ENCODE measurements at places on chromosomes 5 and 9. TPM values are rescaled to one million over a fixed set of nuclear protein-coding genes. Genes with fewer than 3 reads are reported as not detected.
A peak's percentile ranks its signal among the peaks of the same experiment; 100 is the strongest.

DNA sequence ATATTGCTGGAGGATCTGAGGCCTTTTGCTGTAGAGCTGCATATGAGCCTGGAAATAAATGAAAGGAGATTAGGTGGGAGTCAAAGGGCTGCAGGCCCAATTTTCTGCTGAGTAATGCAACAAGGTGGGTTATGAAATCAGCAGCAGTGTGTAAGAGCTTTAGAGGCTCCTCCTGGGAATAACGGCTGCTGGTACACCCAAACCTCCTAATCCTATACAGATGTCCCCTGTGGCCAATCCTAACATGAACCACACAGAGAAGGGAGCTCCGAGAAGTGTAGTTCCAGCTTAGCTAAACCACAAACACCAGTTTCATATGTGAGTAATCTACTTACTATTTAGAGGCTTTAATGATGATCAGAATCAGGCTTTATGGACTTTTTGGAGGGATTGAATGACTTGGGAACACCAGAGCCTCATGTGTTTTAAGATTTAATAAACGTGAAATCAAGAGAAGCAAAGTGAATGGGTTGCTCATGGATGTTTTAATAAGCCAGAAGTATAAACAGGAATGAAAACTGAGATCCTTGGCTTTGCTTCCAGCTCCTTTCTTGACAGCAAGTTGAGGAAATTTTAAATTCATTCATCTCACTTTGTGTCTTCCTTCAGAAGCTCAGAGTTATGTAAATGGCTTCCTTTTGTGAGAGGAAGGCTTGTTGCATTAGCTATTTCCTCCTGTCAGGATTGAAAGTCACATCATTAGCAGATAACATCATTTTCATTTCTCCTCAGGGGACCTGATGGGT, 437.5 kb downstream of the TMEM232 start:
- H3K27ac ChIP-seq, result no peak overlapping the region
- H3K4me1 ChIP-seq, result no peaks in the 10 kb centered on the region
- no peaks in the 10 kb centered on the region for H3K27me3 ChIP-seq
- DNase-seq, result no peak

GRCh38 chr9:100084734-100085133, 14.1 kb downstream of the ERP44 start:
- no peak overlapping the region for H3K4me3 ChIP-seq
- peaks cover 43% of the 10 kb centered on the region for H3K4me1 ChIP-seq
- H3K27ac ChIP-seq, result no peak overlapping the region
- no peak for DNase-seq
- H3K36me3 ChIP-seq, result no peaks in the 10 kb centered on the region
- no peaks in the 10 kb centered on the region for H3K27me3 ChIP-seq

DNA sequence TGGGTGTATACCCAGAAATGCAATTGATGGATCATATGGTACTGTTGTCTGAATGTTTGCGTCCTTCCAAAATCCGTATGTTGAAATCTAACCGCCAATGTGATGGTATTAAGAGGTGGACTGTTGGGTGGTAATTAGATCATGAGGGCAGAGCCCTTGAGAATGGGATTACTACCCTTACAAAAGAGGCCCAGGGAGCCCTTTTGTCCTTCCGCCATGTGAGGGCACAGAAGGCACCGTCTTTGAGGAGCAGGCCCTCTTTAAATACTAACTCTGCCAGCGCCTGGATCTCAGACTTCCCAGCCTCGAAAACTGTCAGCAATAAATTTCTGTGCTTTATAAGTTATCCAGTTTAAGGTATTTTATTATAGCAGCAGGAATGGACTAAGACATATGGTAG, 156.0 kb upstream of the OTULINL start:
- H3K36me3 ChIP-seq, result no peaks in the 10 kb centered on the region
- no peak overlapping the region for H3K4me3 ChIP-seq
- no peaks in the 10 kb centered on the region for H3K4me1 ChIP-seq
- no peak for DNase-seq
- no peak overlapping the region for H3K27ac ChIP-seq

DNA sequence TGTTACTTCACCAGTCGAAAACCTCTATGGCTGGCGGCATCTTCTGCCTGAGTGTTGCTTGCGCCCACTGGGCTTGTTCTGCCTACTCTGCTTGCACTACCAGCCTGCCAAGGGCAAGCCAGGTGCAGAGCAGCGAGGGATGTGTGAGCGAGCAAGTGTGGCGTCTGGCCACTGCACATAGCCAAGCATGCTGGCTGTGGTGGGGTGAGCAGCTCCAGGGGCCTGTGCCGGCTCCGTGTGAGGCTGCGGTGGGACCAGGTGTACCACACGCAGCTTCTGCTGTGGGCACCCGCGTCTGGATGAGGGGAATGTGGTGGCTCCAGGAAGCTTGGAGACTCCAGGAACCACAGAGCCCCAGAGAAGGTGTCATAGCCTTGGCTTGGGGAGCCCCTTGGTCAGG, 51.4 kb downstream of the GTF3C4 start:
- no peaks in the 10 kb centered on the region for H3K27me3 ChIP-seq
- DNase-seq, result no peak
- no peak overlapping the region for H3K4me3 ChIP-seq
- H3K4me1 ChIP-seq, result no peaks in the 10 kb centered on the region
- H3K27ac ChIP-seq, result no peak overlapping the region
- H3K36me3 ChIP-seq, result no peaks in the 10 kb centered on the region

- H3K36me3 ChIP-seq, result no peaks in the 10 kb centered on the region
- H3K27ac ChIP-seq, result no peak overlapping the region
- DNase-seq, result peak; percentile 16
- no peaks in the 10 kb centered on the region for H3K27me3 ChIP-seq
These were observed 107.7 kb downstream of the TENT4A start for GRCh38 chr5:6820851-6821479.

DNA sequence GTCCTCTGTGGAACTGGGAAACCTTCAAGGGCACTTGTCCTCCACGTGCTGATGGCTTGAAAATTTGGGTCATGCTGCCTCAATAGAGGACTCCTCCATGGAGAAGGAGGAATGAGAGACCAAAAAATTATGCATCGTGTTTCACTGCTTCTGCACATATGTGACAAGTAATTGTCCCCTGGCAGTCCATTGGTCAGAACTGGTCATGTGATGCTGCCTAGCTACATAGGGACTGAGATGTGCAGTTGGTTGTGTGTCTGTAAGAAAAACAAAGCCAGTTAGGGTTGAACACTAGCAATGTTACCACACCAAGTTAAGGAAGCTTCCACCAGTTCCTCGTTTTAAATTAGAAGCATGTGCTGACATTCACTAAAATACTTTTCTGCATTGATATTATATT, 201.9 kb upstream of the ANKH start:
- H3K27me3 ChIP-seq, result no peaks in the 10 kb centered on the region
- H3K36me3 ChIP-seq, result no peaks in the 10 kb centered on the region
- no peak overlapping the region for H3K27ac ChIP-seq
- H3K4me3 ChIP-seq, result no peak overlapping the region
- H3K4me1 ChIP-seq, result no peaks in the 10 kb centered on the region
- DNase-seq, result no peak

GRCh38 chr5:145887976-145888574, 15.3 kb upstream of the GRXCR2 start:
- no peaks in the 10 kb centered on the region for H3K4me1 ChIP-seq
- no peaks in the 10 kb centered on the region for H3K27me3 ChIP-seq
- no peak overlapping the region for H3K4me3 ChIP-seq
- no peak overlapping the region for H3K27ac ChIP-seq
- DNase-seq, result no peak
- no peaks in the 10 kb centered on the region for H3K36me3 ChIP-seq

GRCh38 chr5:170633235-170634081, 129.6 kb downstream of the KCNIP1 start:
- DNase-seq, result no peak
- H3K27ac ChIP-seq, result no peak overlapping the region
- no peaks in the 10 kb centered on the region for H3K27me3 ChIP-seq

GRCh38 chr9:19464061-19464763, 55.4 kb downstream of the ACER2 start:
- H3K4me1 ChIP-seq, result peaks cover 3% of the 10 kb centered on the region

DNA sequence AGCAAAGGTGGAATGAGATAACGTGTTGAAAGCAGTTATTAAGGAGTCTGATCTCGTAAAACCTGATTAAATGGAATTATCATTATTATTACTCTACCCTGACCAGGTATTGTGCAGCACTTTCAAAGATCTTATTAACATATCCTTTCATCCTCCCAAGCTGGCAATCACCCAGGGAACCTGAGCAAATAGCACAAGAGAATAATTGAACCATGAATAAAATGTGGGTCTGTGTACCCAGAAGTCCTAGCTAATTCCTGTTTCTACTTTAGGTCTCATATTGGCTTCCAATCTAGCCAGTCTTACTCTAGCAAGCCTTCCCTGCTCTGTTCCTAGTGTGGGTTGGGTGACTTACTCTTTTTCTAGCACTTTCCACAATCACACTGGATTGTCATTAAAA, 162.2 kb upstream of the STK32A start:
- no peak overlapping the region for H3K4me3 ChIP-seq
- H3K27ac ChIP-seq, result no peak overlapping the region
- H3K4me1 ChIP-seq, result no peaks in the 10 kb centered on the region
- DNase-seq, result no peak
- no peaks in the 10 kb centered on the region for H3K36me3 ChIP-seq
- no peaks in the 10 kb centered on the region for H3K27me3 ChIP-seq

- H3K27ac ChIP-seq, result no peak overlapping the region
- H3K27me3 ChIP-seq, result no peaks in the 10 kb centered on the region
- H3K36me3 ChIP-seq, result no peaks in the 10 kb centered on the region
- H3K4me3 ChIP-seq, result no peak overlapping the region
- H3K4me1 ChIP-seq, result peaks cover 4% of the 10 kb centered on the region
These were observed 54.9 kb downstream of the FGF18 start for GRCh38 chr5:171474230-171474813.

DNA sequence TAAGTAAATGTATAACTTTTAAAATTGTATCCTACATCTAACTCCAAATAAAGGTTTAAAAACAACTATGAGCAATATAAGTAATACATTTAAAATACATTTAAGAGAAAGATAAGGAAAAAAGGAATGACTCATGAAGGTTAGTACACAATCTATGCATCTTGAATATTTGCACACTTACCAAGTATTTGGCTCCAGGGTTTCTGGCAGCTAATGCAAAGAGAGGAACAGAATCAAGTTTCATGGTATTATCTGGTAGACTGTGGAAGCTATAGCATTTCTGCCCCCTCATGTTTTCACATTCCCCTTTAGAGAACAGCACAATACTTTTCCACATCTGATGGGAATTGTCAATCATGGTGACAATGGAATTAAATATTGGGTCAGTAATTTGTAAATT, 132.1 kb downstream of the COX7C start:
- H3K27ac ChIP-seq, result no peak overlapping the region
- no peak overlapping the region for H3K4me3 ChIP-seq
- no peak for DNase-seq
- no peaks in the 10 kb centered on the region for H3K36me3 ChIP-seq

DNA sequence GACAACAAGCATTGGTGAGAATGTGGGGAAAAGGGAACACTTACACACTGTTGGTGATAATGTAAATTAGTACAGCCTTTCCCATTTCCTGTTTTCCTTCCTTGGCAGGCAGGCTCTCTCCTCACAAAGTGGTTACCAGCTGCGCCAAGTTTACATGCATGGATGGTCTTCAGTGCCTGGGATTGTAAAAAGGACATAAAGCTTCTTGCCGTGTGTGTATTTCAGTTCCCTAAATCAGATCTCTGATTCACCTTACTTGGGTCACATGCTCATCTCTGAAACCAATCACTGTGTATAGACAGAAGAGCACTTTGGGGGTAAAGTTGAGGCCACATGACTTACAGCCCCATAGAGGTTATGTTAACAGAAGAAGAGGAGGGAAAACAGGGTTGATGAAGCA, 92.8 kb downstream of the CAVIN4 start:
- H3K27ac ChIP-seq, result no peak overlapping the region
- H3K4me3 ChIP-seq, result no peak overlapping the region
- no peaks in the 10 kb centered on the region for H3K36me3 ChIP-seq
- no peaks in the 10 kb centered on the region for H3K4me1 ChIP-seq

WDR38 gene
- not detected for total RNA-seq

ZNF300 gene
- total RNA-seq, result 5.1 TPM

IL9 gene
- not detected for total RNA-seq

MRNIP gene
- total RNA-seq, result 130 TPM

FBP2 gene
- not detected for total RNA-seq

FBLL1 gene
- not detected for total RNA-seq

Measured in naive thymus-derived CD4-positive, alpha-beta T cell (primary cell).